ENCODE measurements at places on chromosomes 2 and 18.

DNA sequence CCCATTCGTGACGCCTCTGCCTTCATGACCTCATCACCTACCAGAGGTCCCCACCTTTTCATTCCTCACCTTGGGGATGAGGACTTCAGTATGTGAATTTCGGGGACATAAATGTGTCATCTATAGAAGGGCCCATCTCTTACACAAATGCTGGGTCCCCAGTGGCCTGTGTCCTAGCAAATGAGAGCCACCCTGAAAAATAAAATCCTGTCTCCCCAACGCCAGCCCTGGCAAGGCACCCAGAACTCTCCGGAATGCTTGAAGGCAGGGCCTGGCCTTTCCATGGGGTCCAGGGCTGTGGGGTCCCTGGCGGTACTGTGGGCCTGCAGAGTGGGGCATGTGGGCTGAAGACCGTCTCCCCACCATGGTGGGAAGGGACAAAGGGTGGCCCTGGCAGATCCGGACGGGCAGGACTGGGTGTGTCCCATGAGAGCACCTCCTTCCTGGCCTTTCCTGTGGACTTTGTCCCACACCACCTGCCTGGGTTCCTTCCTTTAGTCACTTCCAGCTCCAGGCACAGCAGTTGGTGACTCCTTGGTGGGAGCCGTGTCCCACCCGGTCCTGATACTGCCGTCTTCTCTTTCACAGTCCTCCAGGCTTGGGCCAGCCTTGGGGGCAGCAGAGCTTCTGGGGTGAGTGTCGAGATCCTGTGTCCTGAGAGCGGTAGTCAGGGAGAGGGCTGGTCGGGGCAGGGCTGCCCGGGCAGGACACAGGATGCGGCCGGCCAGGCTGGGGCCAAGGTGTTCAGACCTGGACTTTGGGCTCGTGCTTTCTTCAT is 18.6 kb downstream of the CAPN10 start:
- no peak for DNase-seq

DNA sequence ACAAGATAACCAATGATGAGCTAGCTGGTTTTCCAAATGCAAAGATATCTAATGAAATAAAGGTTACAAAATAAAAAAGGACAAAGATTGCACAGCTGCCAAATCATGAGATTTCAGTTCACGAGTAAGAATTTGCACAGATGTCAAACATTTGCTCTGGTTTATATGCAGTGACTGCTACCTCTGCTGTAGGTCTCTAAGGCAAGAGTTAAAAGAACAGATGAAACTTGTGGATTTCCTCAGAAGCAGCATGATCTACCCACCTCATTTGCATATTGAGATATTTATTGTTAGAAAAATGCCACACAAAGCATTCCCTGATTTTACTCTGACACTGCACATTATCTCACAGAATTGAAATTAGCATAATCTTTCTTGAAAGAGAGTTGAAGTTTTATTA is 763.2 kb upstream of the ZEB2 start:
- no peak for DNase-seq

DNA sequence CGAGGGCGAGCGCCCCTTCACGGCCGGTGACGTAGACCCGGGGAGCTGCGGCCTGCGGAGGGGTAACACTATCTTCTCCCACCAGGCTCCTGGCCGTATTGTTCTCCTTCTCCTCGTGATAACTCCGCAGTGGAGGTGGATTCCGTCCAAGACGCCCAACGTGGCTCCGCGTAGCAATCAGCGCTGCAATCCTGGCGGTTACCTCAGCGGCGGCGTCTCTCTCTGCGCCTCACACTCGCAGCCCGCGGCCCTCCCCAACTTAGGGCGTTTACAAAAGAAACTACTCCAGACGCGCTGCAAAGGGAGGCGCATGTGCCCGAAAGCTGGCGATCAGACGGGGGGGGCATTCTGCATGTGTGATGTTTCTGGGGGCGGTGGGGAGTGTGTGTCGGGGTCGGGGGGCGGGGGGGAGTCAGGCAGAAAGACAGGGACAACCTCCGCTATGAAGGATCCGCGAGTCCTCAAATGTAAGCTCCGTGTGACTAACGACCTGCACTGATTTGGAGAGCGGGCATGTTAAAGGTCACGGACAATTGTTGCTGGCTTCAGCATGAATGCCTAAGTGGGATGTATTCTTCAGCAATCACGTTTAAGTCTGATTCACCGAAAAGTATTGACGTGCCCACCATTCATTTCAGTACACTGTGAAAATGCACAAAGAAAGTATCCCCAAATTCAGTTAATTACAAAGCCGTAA is 1.3 kb upstream of the ZNF516 start:
- no peak for DNase-seq

DNA sequence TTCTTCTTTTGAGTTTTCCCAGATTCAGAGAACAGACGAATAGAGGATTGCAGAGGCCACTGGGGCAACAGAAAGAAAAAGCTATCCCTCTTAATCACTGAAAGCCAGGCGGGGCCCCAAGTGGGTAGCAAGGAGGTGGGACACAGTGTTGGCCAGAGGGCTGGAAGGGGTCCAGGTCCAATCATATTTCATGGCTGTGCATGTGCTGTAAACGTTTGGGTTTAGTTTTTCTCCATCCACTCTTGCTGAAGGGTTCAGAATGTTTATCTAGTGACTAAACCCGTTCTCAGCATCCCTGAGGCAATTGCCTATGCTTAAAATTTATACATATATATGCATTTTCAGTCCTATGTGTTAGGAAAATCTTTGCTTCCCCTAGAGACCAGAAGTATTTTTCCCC is 99.4 kb upstream of the EPHA4 start:
- no peak for DNase-seq

DNA sequence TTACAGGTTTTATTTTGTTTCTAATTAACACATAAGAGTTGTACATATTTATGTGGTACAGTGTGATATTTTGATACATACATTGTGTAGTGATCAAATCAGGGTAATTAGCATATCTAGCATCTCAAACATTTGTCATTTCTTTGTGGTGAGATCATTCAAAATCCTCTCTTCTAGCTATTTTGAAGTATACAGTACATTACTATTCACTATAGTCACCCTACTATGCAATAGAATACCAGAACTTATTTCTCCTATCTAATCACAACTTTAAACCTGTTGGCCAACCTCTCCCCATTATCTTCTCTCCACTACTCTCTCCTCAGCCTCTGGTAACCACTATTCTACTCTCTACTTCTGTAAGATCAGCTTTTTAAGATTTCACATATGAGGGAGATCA is 325.8 kb downstream of the CYP26B1 start:
- no peak for DNase-seq

DNA sequence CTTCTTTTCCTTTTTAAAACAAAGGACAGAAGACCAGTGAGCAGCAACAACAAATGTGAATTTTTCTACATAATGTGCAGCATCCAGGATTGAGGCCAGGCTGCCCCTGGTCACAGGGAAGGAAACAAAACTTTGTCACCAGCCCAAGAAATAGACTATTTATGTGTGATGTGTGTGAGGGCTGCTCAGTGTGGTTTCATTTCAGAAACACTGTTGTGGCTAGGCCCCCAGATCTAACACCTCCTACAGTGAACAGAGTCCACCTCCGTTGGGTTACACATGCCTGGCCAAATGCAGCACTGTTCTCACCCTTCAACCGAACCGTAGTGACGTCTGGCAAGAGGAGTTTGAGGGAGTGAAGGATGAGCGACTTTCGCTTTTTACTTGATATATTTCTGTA is 146.3 kb upstream of the RIOK3 start:
- peak; percentile 25 for DNase-seq

GRCh38 chr2:72770879-72771461 is 54.9 kb downstream of the EXOC6B start:
- DNase-seq: no peak

DNA sequence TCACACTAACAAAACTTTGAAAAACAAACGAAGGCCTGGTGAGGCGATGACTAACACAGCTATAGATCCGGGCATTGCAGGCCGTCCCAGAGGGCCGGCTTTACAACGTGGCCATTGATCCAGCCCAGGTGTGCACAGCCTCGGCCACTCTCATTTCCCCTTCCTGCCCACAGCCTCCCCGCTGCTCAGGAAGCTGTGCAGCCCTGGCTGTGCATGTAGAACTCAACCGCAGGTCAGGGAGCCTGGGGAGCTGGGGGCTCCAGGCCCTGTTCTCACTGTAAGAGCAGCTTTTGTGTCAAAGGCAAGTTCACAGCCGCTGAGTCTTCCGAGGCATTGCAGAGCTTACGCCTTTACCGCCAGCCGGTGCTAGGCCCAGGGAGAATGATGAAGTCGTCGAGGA is 87.2 kb downstream of the LONRF2 start:
- DNase-seq: no peak

DNA sequence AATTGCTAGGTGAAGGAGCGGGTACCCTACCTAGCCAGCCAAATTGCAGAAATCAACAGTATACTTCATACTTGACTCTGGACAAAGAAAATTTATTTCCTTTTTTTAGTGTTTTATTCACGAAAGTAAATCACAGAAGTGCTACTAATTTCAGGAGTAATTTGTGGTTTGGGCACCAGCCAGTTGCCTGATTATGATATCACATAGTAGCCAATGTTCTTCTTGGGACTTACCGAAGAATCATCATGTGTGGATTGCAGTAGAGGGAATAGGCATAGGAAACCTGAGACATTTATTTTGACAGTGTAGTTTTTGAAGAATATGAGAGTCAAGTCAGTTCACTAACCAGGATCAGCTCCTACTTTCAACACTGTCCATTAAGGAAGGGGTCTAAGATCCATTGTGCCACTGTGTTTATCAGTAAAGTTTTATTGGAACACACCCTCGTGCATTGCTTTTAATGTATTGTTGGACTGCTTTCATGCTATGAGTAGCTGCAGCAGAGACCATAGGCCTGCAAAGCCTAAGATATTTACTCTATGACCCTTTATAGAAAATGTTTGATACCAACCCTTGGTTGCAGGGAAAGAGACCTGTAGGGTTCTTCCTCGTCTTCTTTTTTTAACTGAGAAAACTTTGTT is 32.1 kb downstream of the TNFRSF11A start:
- DNase-seq: no peak

GRCh38 chr2:12177455-12178288 is 431.2 kb downstream of the LPIN1 start:
- no peak for DNase-seq

GRCh38 chr2:10960606-10961489 is 49.1 kb downstream of the KCNF1 start:
- no peak for DNase-seq

DNA sequence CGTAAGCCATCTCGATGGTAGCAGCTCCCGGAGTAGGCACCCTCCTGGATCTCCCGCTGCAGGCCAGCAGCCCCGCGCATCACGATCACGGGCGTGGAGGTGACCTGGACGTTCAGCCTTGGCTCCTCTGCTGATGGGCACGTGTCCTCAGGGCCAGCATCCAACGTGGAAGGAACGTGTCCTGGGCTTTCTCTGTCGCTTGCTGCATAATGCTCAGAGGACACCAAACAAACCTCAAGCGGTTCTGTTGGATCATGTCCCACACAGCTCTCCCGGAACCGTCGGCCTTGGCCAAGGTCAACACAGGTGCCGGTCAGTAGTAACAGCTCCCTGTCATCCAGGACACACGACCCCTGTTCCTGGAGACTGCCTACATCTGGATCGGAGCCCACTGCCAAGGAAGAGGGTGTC is 23.1 kb downstream of the PASK start:
- no peak for DNase-seq

DNA sequence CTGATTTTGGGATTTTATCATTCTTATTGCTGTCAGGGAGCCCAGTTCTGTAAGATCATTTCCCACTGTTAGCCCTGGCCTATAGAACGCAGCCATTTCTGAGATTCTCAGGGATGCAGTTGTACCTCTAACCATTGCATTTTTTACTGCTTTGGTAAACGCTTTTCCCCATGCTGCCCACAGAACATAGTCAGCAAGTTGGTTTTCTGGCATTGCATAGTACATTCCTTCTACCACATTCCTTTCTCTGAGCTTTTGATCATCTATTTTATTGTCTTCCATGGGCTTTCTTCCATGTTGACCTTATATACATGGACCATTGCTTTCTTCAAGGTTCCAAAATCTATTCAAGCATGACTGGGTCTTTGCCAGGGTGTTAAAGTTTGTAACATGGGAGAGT is 86.8 kb upstream of the ST6GAL2 start:
- no peak for DNase-seq

DNA sequence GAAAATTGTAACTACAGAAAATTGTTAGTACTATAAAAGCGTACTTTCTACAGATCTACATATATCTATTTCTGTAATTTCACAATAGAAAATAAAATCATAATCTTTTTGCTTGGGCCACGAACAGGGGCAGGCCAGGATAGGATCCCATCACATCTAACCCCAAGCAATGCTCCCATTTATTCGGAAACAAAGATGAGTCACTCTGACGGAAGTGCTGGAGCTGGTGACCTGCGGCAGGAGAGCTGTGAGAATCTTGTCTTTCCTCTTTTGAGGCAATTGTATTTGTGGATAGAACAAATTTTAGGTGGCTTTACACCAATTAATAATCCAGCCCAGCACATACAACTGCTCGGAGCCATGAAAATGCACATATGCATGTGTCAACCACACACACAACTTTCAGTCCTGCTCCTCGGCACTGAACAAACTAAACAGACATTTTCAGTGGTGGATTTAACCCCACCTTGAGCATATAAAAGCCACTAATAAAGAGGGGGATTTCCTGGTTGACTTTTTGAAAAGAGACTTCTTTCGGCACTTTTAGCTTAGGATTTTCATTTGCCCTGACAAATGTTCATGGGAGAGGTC is 22.3 kb upstream of the INSIG2 start:
- no peak for DNase-seq

DNA sequence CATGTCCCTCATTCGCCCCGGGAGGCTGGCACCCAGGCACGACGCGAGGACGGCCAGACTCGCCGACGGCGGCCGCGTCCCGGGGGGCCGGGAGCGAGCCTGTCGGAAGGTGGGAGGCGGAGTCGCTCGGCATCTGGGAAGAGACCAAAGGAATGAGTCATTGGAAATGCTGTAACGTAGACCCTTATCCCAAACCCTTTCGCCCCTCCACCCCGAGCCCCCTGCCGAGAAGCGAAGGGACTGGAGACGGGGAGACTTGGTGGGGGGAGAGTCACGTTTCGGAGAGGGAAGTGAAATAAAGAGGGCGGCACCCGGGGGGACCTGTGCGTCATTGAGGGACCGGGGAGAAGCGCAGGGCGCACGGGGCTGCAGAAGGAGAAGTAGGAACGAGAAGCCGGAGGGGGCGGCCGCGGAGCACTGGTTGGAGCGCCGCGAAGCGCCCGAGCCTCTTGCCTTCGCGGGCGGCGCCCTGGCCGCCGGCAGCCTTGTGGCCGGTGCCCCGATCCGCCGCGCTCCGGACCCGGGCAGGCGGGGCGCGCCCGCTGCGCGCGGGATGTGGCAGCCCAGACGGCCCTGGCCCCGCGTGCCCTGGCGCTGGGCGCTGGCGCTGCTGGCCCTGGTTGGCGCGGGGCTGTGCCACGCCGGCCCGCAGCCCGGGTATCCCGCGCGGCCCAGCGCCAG is at the start of gene EMILIN2:
Gene EMILIN2, plus strand, starts transcription at position 371 of the 681 bp plus-strand sequence. Its CDS starts 183 bp downstream, at position 554.
- DNase-seq: no peak
